Nephron progenitor cell (in vitro differentiated cells): ENCODE measurements at places on chromosomes 1 and 21.

GRCh38 chr1:107572674-107573211 is 392.2 kb downstream of the VAV3 start:
- H3K36me3 ChIP-seq: no peaks in the 10 kb centered on the region
- H3K4me1 ChIP-seq: peaks cover 23% of the 10 kb centered on the region
- peaks cover 2% of the 10 kb centered on the region for H3K27me3 ChIP-seq
- peak overlapping the region; percentile 93 for H3K27ac ChIP-seq
- H3K4me3 ChIP-seq: no peak overlapping the region
- no peak for DNase-seq

- no peak overlapping the region for H3K27ac ChIP-seq
- peaks cover 8% of the 10 kb centered on the region for H3K4me1 ChIP-seq
- no peaks in the 10 kb centered on the region for H3K36me3 ChIP-seq
- H3K4me3 ChIP-seq: no peak overlapping the region
These were observed 66.5 kb upstream of the RAB3GAP2 start for GRCh38 chr1:220338759-220339158.

DNA sequence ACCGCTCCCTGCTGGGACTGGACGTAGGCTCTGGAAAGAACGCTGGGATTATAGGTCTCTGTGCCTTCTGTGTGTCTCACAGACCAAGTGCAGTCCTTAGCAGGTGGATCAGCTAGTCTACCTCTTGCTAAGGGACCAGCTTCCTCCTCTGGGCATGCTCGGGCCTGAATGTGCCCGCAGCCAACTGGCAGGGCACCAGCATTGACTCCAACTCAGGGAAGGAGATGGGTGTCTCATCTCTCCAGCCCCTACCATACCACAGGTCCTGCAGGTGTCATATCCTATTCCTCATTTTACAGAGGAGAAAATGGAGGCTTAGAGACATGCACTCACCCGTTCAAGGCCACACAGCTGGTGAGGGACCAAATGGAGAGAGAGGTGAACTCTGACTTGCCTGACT is 340.2 kb downstream of the PTPRU start:
- no peak for DNase-seq
- H3K36me3 ChIP-seq: no peaks in the 10 kb centered on the region
- H3K4me1 ChIP-seq: peaks cover 44% of the 10 kb centered on the region
- H3K27me3 ChIP-seq: peaks cover 7% of the 10 kb centered on the region
- H3K27ac ChIP-seq: no peak overlapping the region

DNA sequence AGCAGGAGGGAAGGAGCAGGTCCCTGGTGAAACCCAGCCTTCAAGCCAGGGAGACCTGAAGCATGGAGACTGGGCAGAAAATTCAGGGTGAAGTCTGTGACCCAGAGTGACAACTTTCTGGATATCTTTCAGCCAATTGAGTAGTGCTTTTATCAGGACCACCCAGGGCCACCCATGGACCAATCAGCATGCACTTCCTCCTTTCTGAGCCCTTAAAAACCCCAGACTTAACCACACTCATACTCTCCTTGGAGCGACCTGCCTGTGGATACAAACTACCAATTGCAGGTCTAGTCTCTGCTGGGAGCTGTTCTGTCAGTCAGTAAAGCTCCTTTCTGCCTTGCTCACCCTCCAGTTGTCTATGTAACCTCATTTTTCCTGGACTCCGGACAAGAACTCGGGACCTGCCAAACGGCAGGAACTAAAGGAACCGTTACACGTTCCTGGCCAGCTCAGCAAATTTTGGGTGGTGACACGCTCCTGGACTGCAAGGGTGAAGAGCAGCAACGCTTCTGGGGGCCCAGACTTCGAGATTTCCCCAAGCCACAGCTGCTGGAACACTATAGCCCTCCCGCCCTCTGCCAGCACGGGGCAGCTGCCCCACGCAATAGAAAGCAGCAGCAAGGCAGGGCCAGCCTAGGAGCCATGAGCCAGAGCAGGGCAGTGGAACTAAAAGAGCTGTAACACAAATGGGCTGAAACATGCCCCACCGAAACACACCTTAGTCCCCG is 1183.4 kb downstream of the AMY1C start:
- peaks cover 6% of the 10 kb centered on the region for H3K27me3 ChIP-seq
- H3K4me3 ChIP-seq: no peak overlapping the region
- H3K27ac ChIP-seq: no peak overlapping the region
- H3K4me1 ChIP-seq: no peaks in the 10 kb centered on the region

DNA sequence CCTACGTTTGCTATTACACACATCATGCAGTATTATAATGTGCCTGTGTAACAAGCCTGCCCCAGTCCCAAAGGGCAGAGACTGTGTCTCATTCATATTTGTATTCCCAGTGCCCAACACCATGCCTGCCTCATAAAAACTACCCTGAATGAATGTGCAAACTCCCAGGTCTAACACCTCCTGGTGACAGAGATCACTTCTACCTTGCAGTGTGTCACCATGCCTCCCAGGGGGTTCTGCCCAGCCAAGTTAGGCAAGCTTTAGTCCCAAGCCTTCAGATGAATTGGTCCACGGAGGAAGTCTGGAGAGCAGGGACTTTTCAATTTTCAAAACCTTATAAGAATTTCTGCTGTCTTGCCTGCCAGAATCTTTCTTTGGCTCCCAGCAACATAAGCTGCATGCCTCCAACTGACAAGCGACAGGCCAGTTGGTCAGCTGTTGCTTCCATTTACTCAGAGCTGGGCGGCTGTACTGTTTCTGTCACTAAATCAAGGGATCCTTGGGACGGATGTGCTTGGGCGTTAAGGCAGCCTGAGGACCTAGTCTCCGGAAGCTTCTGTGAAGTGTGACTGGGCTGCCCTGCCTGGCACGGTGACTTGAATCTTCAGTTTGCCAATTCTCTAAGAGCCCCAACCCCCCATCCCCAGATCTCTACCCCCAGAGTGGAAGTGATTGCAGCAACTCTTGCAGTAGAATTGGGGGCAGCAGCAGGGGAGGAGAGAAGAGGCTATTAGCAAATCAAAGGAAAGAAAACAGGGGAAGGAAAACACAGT is 1.2 kb downstream of the RXRG start:
- H3K4me3 ChIP-seq: no peak overlapping the region
- H3K27me3 ChIP-seq: peaks cover 25% of the 10 kb centered on the region
- H3K36me3 ChIP-seq: no peaks in the 10 kb centered on the region
- H3K4me1 ChIP-seq: peaks cover 22% of the 10 kb centered on the region
- DNase-seq: peak; percentile 21

- peaks cover 17% of the 10 kb centered on the region for H3K36me3 ChIP-seq
- no peak for DNase-seq
- no peaks in the 10 kb centered on the region for H3K4me1 ChIP-seq
- no peak overlapping the region for H3K4me3 ChIP-seq
- no peak overlapping the region for H3K27ac ChIP-seq
These were observed 118.2 kb downstream of the FAF1 start for GRCh38 chr1:50841791-50842387.

DNA sequence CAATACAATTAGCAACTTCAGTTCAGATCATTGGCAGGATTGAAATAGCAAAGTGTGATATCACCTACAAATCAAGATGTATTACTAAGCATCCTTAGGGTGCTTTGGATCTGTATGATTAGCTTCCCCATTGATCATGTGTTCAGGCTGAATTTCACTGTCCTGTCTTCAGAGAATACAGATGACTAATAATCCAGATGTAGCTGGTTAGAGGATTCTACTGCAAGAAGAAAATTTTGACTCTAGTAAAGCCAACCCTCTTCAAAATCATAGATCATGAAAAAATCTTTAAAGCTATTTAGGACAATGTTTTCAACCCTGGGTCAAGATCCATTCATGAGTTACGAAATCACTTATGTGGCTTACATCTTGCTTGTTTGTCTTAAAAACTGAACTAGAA is 184.4 kb downstream of the PTGER3 start:
- no peak for DNase-seq
- no peak overlapping the region for H3K4me3 ChIP-seq
- no peaks in the 10 kb centered on the region for H3K4me1 ChIP-seq
- no peak overlapping the region for H3K27ac ChIP-seq

- H3K27ac ChIP-seq: no peak overlapping the region
- H3K36me3 ChIP-seq: peaks cover 17% of the 10 kb centered on the region
These were observed 16.0 kb downstream of the DHRS3 start for GRCh38 chr1:12601700-12602658.

GRCh38 chr1:119815928-119816327 is 4.7 kb upstream of the REG4 start:
- no peak overlapping the region for H3K27ac ChIP-seq
- no peaks in the 10 kb centered on the region for H3K36me3 ChIP-seq
- no peak overlapping the region for H3K4me3 ChIP-seq
- H3K4me1 ChIP-seq: no peaks in the 10 kb centered on the region

DNA sequence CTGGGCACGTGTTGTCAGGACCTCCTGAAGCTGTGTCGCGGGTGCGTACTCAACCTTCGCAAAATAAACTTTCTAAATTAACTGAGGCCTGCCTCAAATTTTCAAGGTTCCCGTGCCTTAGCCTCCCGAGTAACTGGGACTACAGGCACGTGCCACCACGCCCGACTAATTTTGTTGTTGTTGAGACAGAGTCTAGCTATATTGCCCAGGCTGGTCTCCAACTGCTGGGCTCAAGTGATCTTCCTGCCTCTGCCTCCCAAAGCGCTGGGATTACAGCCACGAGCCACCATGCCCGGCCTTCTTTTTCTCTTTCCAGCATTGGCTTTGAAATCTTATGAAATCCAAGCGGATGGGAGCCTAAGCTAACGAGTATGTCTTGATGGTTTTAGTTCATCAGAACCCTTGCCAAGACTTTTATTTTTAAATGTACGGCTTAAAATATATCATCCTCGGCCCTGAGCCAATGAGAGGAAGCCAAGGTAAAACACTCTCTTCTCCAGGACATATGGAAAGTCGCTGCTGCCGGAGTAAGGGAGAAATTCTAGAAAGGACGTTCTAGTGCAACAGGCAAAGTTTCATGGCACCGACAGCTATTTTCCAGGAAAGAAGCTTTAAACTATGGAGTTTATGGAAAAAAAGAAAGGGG is 12.7 kb upstream of the ERVH48-1 start:
- no peak for DNase-seq
- no peak overlapping the region for H3K4me3 ChIP-seq

- H3K36me3 ChIP-seq: no peaks in the 10 kb centered on the region
- no peak overlapping the region for H3K4me3 ChIP-seq
- peaks cover 3% of the 10 kb centered on the region for H3K27me3 ChIP-seq
These were observed 347.6 kb downstream of the PTPRC start for GRCh38 chr1:198986442-198986841.

- H3K4me1 ChIP-seq: peaks cover 58% of the 10 kb centered on the region
- DNase-seq: no peak
- H3K27me3 ChIP-seq: no peaks in the 10 kb centered on the region
- H3K4me3 ChIP-seq: peak overlapping the region; percentile 96
These were observed 855 bp upstream of the IVNS1ABP start for GRCh38 chr1:185317886-185318310.

DNA sequence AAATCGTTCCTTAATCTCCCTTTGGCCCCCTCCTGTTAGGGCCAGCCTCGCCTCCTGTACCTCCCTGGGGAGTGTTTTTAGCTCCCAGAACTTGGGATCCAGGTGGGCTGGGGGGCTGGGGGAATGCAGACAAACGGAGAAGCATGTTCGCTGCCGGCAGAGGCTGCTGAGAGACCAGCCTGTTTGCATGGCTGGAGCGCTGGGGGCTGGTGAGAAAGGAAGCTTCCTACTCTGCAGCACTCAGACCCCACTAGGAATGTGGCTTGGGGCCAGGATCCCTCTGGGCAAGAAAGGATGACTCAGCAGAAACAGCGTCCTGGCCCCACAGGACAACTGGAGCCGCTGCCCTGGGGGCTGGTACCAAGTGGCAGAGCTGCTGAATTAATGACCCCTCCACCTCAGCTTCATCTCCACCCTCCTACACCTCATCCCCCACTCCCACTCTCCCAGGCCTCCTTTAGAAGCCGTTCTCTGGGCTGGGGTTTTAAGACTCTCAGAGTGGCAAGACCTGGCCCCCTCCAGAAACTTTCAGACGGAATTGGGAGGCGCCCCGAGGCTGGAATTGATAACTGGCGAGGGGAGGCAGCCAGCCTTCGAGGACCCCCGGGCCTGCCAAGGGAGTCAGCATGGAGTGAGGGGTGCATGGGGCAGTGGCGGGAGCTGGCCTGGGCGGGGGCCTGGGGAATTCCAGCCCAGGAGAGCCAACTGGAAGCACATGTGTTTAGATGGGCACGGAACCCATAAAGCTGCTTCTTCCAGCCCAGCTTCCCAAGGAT is 28.5 kb upstream of the EPS8L3 start:
- no peaks in the 10 kb centered on the region for H3K27me3 ChIP-seq
- no peak overlapping the region for H3K27ac ChIP-seq
- peaks cover 83% of the 10 kb centered on the region for H3K4me1 ChIP-seq
- peak; percentile 64 for DNase-seq
- H3K4me3 ChIP-seq: no peak overlapping the region

GRCh38 chr1:68378296-68379084 is 71.3 kb downstream of the RPE65 start:
- H3K27ac ChIP-seq: no peak overlapping the region
- no peak overlapping the region for H3K4me3 ChIP-seq
- DNase-seq: no peak
- H3K27me3 ChIP-seq: peaks cover 6% of the 10 kb centered on the region
